ENCODE measurements at places on chromosomes 5 and 9.

- no peak for DNase-seq
Measured at GRCh38 chr5:51860532-51861018, 477.3 kb downstream of the ISL1 start.

GRCh38 chr9:97959585-97959984 is 21.6 kb upstream of the HEMGN start:
- no peak for DNase-seq

DNA sequence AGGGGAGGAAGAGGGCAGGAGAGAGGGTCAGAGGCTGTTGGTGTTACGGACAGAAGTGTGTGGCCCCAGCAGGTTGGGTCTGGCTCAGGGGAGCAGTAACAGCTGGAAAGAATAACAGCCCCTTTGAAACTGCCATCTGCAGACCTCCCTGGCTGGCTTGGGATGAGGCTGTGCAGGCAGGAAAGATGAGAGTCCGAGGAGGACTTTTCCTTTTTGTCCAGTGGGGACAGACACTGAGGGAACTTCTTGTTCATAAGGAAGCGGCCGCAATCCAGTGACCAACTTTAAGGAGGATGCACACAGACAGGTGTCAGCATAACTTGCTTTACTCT is 14.8 kb upstream of the PLEKHG4B start:
- no peak for DNase-seq

DNA sequence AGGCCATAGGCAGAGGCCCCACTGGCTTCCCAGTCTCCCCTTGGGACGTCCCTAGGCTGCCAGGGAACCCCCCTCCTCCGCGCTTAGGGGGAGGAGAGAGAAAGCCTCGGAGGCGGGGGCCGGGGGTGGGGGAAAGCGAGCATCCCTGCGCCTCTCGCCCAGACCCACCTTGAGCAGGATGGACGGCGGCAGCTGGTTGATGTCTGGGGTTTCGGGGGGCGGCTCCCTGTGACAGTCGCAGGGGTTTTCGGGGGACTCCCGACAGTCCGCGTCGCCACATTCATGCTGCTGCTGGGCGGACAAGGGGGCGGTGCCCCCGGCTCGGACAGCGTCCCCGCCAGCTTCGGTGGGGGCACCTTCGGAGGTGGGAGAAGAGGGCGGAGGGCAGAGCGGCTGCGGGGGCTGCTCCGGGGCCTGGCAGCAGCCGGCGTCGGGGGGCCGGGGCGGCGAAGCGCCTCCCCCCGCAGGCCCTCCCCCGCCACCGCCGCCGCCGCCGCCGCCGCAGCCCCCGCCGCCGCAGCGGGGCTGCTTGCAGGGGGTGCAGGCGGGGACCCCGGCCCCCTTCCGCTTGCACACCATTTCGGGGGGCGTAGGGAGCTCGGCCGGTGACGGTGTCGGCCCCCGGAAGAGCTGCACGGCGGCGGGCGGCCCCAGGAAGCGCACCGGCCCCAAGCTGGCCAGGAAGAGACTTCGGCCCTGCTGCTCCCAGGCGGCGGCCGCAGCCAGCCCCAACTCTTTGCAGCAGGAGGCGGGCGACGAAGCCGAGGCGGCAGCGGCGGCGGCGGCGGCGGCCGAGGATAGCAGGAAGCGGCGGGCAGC is 1.2 kb downstream of the FBXL17 start:
- peak; percentile 85 for DNase-seq

DNA sequence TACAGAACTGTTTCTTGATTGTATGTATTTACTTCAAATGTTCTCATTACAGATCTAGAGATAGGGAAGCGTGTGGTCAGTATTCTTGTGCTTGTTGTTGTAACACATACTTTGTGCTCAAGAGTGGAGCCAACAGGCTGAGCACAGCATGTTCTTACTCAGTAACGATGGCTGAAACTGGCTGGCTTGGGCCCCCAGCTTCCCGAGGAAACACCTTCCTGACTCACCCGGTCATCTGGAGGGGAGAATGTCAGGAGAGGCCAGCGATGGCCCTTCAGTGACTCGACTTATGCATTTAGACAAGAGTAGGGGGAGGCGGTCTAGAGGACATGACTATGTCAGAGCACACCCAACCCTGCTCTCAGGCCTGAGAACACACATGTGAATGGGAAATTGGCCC is 25.6 kb downstream of the ZNF474 start:
- DNase-seq, result no peak

DNA sequence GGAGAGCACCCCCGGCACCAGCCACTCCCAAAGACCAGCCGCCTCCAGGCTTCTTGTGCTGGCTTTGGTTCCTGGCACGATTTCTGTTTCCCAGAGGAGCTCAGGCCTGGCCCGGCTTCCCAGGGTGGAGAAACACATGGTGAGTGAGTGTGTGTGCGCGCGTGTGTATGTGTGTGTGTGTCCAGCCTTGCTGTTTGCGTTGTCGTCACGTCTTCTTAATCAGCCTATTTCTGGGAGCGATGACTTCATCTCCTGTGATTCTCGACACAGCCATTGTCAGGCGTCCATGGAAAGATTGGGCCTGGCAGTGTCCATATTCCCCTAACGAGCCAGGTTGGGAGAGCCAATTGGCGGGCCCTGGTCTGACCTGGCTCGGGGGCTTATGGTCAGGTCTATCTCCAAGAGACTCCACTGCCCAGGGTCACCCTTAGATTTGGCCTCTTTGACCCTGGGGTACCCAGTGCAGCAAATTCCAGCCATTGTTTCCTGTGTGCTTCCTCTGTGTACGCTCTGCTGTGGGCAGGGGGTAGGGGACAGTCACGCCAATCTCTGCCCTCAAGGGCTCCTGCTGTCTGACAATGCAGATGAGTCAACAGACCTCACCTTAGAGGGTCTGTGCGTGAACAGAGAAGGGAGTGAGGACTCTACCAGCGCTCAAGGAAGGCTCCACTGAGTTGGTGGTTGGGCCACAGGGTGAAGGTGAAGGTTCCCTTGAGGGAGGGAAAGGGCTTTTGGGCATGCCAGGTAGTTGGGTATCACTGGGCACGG is 73.8 kb downstream of the DAB2IP start:
- no peak for DNase-seq

- DNase-seq, result no peak
Measured at GRCh38 chr9:98742325-98743280, 33.9 kb upstream of the GABBR2 start.

- DNase-seq, result no peak
Measured at GRCh38 chr5:163410505-163410904, 26.9 kb upstream of the CCNG1 start.

GRCh38 chr5:129915415-129915814 is 11.2 kb downstream of the CHSY3 start:
- DNase-seq, result no peak

DNA sequence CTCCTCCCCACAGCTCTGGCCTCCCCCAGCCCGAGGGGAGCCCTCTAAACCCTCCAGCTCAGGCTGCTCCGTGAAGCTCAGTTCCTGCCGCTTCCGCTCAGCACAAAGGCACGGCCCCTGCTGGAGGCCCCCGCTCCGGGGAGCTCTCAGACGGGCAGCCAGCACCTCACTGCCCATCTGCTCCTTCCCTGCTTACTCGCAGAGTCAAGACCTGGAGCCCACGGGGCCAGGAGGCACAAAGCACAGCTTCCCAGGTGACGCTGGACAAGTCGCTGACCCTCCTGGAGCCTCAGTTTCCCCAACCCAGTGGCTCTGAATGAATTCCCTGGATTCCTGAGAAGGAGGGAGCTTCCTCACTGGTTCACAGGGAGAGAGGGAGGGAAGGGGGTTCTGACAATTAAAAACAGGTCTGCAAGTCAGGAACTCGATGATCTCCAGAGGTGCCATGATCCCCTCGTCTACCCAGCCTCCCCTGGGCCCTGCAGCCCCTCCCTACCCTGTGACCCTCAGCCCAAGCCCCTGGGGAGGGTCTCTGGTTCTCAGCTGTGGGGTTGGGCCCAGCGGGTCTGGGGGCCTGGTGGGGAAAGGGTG is 36.2 kb downstream of the VAV2 start:
- peak; percentile 44 for DNase-seq

DNA sequence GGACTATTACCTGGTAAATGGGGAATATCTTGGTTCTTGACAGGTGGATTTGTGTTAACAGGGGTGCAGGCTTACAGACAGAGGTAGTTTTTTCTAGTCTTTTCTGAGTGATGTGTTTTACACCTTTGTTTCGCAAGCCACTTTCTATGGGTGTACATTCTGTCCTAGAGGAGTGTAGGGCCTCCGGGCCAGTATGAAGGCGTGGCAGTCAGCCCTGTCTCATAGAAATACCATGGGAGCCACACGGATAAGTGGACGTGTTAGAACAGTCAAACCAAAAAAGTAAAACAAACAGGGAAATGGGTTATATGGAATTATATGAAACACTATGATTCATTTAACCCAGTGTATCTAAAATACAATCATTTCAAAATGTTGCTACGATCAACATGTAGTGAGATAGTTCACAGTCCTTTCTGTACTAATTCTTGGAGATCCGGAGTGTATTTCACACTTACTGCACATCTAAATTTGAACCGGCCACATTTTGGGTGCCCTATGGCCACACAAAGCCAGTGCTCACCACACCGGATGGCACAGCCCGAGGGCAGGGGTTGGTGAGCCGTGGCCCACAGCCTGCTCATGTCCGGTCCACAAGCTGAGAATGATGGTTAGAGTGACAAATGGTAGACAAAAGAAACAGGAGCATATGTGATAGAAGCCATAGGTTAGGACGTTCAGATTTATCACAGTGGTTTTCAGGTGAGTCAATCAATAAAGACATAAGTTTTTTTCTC is 80.1 kb upstream of the IRX4 start:
- DNase-seq, result no peak

Data from activated naive CD8-positive, alpha-beta T cell treated with anti-CD3 and anti-CD28 coated beads, Interleukin-2, amount 10 ng/mL, durations not matched to agents 7 days and 5 days (primary cell).